NCI-H460 (cell line): ENCODE measurements at places on chromosomes 7 and 10. TPM values are rescaled to one million over a fixed set of nuclear protein-coding genes. Genes with fewer than 3 reads are reported as not detected.
A peak's percentile ranks its signal among the peaks of the same experiment; 100 is the strongest.

GRCh38 chr10:7657552-7657951 is 9.2 kb downstream of the ITIH5 start:
- DNase-seq: no peak

- DNase-seq: no peak
These were observed 421.4 kb upstream of the AUTS2 start for GRCh38 chr7:69176841-69177240.

- DNase-seq: no peak
These were observed 109.3 kb downstream of the GATA3 start for GRCh38 chr10:8163824-8164223.

DNA sequence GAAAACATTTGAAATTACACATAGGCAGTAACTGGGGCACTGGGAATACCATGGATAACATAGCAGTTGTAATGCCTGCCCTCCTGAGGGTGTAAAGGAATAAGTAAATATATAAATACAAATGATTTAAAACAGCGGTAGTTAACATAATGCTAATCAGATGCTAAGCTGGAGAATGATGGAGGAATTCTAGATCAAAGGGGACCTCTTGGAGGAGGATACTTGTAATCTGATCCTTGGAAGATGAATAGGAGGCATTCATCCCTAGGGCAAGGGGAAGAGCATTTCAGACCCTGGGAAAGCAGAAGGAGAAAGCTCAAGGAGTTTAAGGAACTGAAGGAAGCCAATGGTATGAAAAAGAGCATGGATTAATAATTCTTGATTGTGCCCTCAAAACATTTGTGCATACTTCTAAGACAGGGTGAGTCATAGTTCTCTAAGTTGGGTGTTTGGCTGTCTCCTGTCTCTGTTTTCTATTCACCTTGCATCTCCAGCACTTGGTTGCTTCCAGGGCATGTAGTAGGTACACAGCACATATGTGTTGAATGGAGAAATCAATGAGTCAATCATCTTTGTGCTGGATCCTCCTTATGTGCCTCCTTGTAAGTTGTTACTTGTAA is 54.8 kb upstream of the PLPP4 start:
- no peak for DNase-seq

- DNase-seq: no peak
These were observed 112.1 kb downstream of the COL13A1 start for GRCh38 chr10:69913606-69914382.

Gene CH25H
- total RNA-seq: not detected in 2 replicates

- DNase-seq: no peak
These were observed 736.0 kb downstream of the AUTS2 start for GRCh38 chr7:70334295-70334694.

Gene SPDYE8
- 0.46 and 0.52 TPM in 2 replicates for total RNA-seq

GRCh38 chr7:51073171-51073570 is 243.4 kb downstream of the COBL start:
- DNase-seq: no peak

- DNase-seq: no peak
These were observed 87.4 kb upstream of the ZMIZ1 start for GRCh38 chr10:78981257-78981969.

Gene CAMK1D
- total RNA-seq: 0.26 and 0.42 TPM in 2 replicates

DNA sequence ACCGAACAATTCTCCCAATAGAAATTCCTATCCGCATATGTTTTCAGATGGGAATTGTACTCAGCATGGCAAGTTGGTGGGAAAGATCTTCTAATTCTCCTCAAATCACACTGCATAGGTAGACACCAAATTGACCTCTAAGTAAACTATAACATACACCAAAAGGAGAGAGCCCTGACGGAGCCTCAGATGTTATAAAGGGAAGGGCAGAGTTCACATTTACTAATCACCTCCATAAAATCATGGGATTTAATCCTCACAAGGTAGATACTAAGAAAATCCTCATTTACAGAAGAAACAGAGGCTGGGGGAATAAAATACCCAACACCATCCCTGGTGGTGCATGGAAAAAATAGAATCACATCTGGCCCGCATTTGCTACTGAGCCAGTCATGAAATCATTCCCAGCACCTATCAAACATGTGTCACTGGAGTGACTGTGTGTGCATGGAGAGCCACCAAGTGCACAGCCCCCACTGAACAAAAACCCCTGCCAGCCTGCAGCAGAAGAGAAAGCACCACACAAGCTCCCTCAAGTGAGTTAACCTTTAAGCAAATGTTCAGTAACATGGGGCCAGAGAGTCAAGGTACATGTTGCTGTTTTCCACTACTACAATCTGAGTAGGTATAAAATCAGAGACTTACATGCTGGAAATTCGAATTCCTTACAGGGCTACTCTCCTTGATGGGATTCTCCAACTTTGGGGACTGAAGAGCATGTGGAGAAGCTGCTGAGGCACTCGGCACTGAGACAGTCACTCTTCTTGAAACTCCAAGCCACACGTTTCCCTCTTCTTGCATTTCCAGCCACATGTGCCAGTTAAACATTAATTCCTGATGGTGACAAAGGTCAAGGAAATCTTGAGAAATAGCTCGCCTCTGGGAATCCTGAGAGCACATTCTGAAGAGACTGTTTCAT is at the start of gene DDC:
DDC (minus strand) TSS at position 766 of the 919 bp plus-strand sequence. CDS start 21,320 bp downstream, outside the sequence.
- no peak for DNase-seq

DNA sequence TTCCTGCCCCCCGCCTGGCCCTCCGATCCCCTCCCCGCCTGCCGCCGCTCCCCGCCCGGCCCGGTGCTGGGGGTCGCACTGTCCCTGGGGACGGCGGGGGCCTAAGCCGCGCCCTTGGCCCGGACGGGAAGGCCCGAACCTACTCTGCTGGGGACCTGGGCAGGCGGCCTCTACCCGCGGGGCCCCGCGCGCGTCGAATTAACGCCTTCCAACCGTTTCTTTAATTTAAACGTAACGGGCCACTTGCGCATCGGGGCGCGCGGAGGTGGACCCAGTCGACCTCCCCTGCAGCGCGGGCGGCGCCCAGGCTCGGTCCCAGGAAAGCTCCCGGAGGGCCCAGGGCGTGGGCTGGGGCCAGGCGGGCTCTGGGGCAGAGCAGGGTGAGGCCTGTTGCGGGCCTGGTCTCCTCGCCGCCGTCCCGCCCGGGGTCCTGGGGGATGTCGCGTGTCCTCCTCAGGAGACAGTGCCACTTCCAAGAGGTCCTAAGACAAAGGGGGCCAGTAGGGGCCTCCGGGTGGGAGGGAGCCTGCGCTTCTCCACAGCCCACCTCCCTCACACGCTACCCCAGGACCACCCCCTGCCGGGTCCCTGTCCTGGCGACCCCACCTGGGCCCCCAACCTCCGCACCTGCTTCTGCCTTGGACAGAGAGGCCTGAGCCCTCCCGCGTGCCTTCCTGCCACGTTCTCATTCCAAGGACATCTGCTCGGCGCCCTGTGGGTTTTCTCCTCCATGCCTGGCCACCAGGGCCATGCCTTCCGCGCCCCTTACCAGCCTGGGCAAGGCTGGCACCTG is 658 bp upstream of the PTPRN2 start:
- no peak for DNase-seq

Gene TMEM209
- total RNA-seq: 79.1 and 86.0 TPM in 2 replicates

Gene TMEM106B
- 159 and 174 TPM in 2 replicates for total RNA-seq

- no peak for DNase-seq
These were observed 6.9 kb upstream of the ZNF138 start for GRCh38 chr7:64787295-64787694.

- no peak for DNase-seq
These were observed 751 bp upstream of the GTPBP10 start for GRCh38 chr7:90345595-90346335.

Gene SORBS1
- 0.27 and 0.43 TPM in 2 replicates for total RNA-seq

Gene UNCX
- total RNA-seq: not detected in 2 replicates

DNA sequence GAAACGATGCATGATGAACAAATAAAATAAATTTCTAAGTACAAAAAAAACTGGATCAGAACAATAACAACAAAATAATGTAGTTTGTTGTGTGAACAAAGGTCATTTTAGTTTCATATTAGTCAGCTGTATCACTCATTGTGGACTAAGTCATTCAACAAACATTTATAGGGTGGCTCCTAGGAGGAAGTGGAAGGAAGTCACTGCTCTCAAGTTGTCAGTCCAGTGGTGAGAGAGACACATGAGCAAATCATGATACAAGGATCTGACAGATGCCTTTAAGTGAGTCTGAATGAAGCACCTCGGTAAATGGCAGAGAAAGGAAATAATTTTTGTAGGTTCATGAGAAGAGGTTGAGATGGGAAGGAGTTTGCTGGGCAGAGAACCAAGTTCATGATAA is 56.8 kb downstream of the EPDR1 start:
- DNase-seq: peak; percentile 2

Gene PAX4
- total RNA-seq: not detected in 2 replicates

Gene SAP25
- total RNA-seq: 0.52 TPM in 1 of 2 replicates, not detected in the other

DNA sequence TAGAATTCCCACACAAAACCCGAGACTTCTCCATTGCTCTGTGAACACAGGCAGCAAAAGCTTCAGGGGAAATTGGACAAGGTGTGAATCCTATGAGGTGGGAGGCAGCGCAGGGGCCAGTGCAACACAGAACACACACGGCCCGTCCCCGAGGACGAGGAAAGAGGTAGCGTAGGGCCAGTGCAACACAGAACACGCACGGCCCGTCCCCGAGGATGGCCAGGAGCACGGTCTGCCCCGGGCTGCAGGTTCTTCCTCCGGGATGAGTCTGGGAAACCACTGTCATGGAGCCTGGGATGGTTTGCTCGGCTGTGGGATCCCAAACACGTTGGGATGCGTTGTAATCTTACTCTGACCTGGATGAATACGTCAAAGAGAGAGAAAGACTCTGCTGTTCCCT is 432.1 kb downstream of the GLRX3 start:
- DNase-seq: no peak

- DNase-seq: no peak
These were observed 13.3 kb upstream of the FAM180A start for GRCh38 chr7:135761751-135762488.

DNA sequence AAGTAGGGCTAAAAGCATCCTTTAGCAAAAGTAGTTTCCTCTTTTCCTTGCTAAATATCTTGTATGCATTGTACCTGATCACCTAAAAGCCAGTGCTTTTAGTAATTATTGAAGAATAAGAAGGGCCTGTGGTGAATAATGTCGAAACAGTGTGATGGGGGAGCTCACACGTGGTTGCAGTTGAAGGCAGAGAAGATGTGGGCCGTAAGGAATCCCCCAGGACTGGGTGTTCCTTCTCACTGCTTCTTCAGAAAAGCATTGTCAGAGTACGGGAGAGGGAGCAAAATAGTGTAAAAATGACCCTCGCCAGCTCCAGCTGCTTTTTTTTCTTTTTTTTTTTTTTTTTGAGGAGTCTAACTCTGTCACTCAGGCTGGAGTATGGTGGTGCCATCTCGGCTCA is 201.1 kb downstream of the NSUN6 start:
- DNase-seq: no peak

Gene GPR141
- total RNA-seq: not detected in 2 replicates

DNA sequence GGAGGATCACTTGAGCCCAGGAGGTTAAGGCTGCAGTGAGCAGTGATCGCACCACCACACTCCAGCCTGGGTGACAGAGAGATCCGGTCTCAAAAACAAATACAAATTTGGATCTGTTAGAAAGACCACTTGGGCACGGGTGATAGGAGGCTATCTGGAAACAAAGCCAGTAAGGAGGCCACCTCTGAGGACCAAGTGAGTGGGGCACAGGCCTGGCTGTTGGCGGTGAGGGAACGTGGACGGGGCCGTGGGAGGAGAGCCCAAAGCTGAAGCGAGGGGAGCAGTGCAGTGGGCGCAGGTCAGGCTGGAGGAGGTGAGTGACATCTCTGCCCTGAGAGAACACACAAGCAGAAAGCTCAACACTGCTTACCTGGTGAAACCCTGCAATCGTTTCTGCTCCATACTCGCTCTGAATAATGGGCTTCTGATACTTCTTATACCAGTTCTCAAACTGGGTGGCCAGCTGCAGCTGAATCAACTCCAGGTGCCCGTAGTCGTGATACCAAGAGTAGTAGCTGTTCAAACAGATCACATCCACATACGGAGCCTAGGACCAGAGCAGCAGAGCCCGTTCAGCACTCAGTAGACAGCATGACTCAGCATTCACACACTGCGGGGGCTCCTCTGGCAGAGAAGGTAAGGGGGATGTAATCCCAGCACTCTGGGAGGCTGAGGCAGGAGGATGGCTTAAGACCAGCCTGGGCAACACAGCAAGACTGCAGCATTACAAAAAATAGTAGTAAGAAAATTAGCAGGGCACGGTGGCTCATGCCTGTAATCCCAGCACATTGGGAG is 14.5 kb downstream of the GUSB start:
- no peak for DNase-seq

DNA sequence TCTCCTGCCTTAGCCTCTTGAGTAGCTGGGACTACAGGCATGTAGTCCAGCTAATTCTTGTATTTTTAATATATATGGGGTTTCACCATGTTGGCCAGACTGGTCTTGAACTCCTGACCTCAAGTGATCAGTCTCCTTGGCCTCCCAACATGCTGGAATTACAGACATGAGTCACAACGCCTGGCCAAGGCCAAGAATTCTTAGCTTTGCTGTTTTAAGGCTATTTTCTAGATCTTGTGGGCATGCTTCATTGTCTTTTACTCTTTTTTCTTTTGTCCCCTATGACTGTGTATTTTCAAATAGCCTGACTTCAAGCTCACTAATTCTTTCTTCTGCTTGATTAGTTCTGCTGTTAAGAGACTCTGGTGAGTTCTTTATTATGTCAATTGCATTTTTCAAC is 56.4 kb upstream of the TAS2R16 start:
- DNase-seq: no peak

GRCh38 chr10:13492493-13493180 is 36.2 kb downstream of the BEND7 start:
- no peak for DNase-seq

- DNase-seq: no peak
These were observed 753.4 kb downstream of the NRG3 start for GRCh38 chr10:82628373-82628772.

DNA sequence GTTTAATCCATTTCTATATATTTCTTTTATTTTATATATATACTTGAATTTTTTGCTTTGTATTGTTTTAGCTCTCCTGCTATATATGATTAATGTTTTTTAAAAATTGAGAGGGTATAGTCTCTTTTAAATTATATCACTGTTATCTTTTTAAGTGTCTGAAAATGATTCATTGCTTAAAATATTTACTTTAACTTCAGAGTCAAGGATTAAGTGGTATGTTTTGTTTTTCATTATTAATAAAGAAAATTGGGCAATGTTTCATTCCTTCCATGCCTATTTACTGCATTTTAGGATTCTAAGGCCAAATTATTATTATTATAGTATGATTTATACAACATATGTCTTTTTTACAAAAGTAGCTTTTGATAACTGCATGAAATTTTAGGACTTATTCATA is 67.2 kb upstream of the THSD7A start:
- DNase-seq: no peak

Gene NCF1
- not detected in 2 replicates for total RNA-seq

- DNase-seq: no peak
These were observed 746 bp downstream of the ARL5B start for GRCh38 chr10:18659819-18660535.

Gene ST8SIA6
- total RNA-seq: 0.09 and 0.57 TPM in 2 replicates

GRCh38 chr7:100603726-100604027 is 1.5 kb downstream of the PCOLCE start:
- no peak for DNase-seq

- peak; percentile 51 for DNase-seq
These were observed 19.1 kb upstream of the SOSTDC1 start for GRCh38 chr7:16484453-16485158.

Gene TNS3
- total RNA-seq: 20.0 and 20.6 TPM in 2 replicates

Gene CCL24
- total RNA-seq: not detected in 2 replicates

Gene PNPLA8
- total RNA-seq: 30.5 and 34.0 TPM in 2 replicates
